ENCODE measurements at places on chromosomes 1 and 21. TPM values are rescaled to one million over a fixed set of nuclear protein-coding genes. Genes with fewer than 3 reads are reported as not detected.
A peak's percentile ranks its signal among the peaks of the same experiment; 100 is the strongest.

REG4 gene
- not detected for total RNA-seq

KHDRBS1 gene
- total RNA-seq, result 58.2 TPM

MATN1 gene
- total RNA-seq, result not detected

DNA sequence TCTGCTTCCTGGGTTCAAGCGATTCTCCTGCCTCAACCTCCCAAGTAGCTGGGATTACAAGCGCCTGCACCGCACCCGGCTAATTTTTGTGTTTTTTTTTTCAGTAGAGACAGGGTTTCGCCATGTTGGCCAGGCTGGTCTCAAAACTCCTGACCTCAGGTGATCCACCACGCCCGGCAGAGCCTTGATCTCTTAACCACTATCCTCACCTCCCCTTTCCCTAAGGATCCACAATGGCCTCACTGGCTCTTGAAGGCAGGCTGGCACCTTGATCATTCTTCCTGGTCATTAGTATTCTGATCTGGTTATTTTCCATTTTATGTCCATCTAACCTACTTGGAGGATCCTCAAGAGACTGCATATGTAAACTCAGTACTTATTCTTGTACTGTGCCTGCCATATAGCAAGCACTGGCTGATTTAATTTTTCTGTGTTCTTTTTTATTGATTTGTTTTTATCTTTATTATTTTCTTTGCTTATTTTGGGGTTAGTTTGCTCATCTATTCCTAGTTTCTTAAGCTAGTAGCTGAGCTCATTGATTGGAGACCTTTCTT is 6.3 kb downstream of the RCC1 start:
- H3K4me3 ChIP-seq, result no peak overlapping the region
- peaks cover 76% of the 10 kb centered on the region for H3K36me3 ChIP-seq
- no peaks in the 10 kb centered on the region for H3K27me3 ChIP-seq
- DNase-seq, result no peak

GRCh38 chr1:27598902-27599528 is 4.9 kb downstream of the AHDC1 start:
- H3K4me1 ChIP-seq, result peaks cover 98% of the 10 kb centered on the region
- no peaks in the 10 kb centered on the region for H3K36me3 ChIP-seq

DNA sequence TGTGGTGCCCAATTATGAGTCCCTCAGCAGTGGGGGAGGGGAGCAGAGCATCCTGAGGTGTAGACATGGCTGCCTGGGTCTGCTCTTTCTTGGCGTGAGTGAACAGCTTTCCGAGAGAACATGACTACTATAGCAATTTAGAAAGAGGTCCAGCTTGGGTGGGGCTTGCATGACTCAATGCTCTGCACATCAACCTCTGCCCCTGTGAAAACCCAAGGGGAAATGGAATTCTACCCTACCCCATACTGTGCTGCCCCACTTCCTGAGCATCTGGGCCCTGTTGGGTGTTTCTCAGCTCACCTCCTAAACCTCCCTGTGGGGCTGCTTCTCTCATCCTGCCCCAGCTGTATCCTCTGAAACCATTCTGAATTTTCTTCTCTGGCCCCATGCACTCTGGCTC is 8.2 kb upstream of the AZIN2 start:
- no peak overlapping the region for H3K27ac ChIP-seq
- H3K4me1 ChIP-seq, result no peaks in the 10 kb centered on the region
- no peaks in the 10 kb centered on the region for H3K36me3 ChIP-seq
- no peak overlapping the region for H3K4me3 ChIP-seq

- H3K27ac ChIP-seq, result peak overlapping the region; percentile 83
- H3K27me3 ChIP-seq, result no peaks in the 10 kb centered on the region
- H3K4me1 ChIP-seq, result peaks cover 20% of the 10 kb centered on the region
- peak; percentile 26 for DNase-seq
- H3K4me3 ChIP-seq, result peak overlapping the region; percentile 77
- no peaks in the 10 kb centered on the region for H3K36me3 ChIP-seq
These were observed 630 bp downstream of the ACP6 start for GRCh38 chr1:147669469-147670318.

- peak within 1 kb of the TSS; percentile 99 for H3K27ac ChIP-seq
- H3K4me1 ChIP-seq, result peaks cover 52% of the 10 kb centered on the region
- H3K36me3 ChIP-seq, result peaks cover 14% of the 10 kb centered on the region
- peak within 1 kb of the TSS; percentile 81 for H3K4me3 ChIP-seq
- peak; percentile 94 for DNase-seq
These were observed at the start of gene RNF187 for GRCh38 chr1:228487336-228488124. Gene RNF187 (plus strand): TSS chr1:228487382.

GRCh38 chr1:232484856-232485255 is 145.1 kb downstream of the SIPA1L2 start:
- H3K36me3 ChIP-seq, result peaks cover 19% of the 10 kb centered on the region
- H3K4me1 ChIP-seq, result peaks cover 40% of the 10 kb centered on the region
- no peak for DNase-seq
- H3K27me3 ChIP-seq, result no peaks in the 10 kb centered on the region
- no peak overlapping the region for H3K4me3 ChIP-seq

DNA sequence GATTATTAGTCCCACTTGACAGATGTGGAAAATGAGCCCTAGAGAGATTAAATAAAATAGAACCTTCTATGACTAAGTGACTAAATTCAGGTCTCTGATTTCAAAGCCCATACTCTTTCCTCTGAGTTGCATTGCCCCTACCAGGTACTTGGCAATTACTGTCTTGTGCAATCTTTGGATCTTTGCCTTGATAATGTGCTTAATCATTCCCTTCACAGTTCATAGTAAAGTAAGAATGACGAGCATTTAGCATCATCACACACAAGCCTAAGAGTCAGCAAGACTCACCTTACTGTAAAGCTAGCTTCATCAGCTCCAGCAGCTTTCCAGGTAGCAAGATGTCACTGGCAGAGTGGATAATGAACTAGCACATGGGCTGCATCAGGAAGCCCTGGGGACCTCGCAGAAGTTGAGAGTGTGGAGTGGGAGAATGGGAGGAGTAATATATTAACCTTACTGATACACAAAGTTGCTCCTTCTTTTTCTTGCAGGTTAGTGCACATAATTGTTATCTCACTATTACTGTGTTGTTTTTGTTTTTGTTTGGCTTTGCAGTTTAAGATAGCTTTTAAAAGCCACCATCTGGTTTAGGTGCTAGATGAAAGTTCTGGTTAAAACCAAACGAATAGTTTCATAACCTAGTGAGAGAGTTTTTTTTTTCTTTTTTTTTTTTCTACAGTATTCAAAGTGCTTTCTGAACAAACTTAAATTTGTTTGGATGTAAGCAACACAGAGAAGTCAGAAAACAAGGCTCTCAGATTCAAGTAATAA is 71.8 kb downstream of the PBX1 start:
- peak overlapping the region; percentile 62 for H3K27ac ChIP-seq
- H3K36me3 ChIP-seq, result peaks cover 14% of the 10 kb centered on the region
- no peaks in the 10 kb centered on the region for H3K27me3 ChIP-seq
- peaks cover 60% of the 10 kb centered on the region for H3K4me1 ChIP-seq

DNA sequence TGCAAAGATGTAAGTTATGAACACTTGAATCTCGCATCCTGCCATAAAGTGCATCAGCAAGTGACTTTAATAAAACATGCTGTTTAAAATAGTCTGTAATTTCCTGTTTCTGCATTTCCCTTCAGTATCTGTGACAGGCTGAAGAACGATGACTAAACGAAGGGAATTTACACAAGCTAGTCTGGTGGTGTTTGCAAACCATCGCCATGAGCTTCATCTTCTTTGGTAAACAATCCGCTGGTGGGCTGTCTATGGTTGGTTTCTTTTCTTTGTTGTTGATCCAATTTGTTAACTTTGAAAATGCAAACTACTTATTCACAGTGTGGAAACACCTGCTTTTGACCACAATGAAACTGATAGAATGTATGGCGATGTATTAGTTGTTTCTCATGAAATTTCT is 13.9 kb downstream of the SERTAD4 start:
- H3K4me3 ChIP-seq, result no peak overlapping the region
- no peaks in the 10 kb centered on the region for H3K36me3 ChIP-seq
- peaks cover under 1% of the 10 kb centered on the region for H3K27me3 ChIP-seq
- no peak for DNase-seq
- H3K4me1 ChIP-seq, result peaks cover 9% of the 10 kb centered on the region
- H3K27ac ChIP-seq, result no peak overlapping the region

GRCh38 chr1:151370211-151370911 is 2.1 kb downstream of the SELENBP1 start:
- no peaks in the 10 kb centered on the region for H3K27me3 ChIP-seq
- H3K4me1 ChIP-seq, result peaks cover 64% of the 10 kb centered on the region
- peaks cover 24% of the 10 kb centered on the region for H3K36me3 ChIP-seq
- DNase-seq, result peak; percentile 68
- peak overlapping the region; percentile 69 for H3K4me3 ChIP-seq

DNA sequence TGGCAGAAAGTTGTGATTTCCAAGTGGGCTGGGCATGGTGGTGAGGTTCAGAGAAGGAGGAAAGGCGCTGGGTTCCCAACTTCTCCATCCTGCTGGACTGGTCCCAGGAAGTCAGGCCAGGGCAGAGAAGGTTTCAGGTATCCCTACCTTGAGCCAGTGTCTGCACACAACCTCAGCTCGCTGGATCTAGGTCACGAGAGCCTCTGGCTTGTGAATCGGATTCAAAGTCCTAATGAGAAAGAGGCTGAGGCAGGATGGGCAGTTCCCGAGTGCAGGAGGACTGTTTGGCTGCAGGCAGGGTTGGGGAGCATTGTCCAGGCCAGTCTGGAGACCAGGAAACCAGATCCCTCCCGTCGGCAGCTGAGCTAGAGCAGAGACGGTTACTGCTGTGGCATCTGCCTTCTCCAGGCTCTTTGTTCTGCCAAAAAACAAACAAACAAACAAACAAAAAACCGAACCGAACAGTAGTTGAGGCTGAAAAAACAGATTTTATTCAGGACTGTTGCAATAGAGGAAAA is 19.5 kb upstream of the IGSF21 start:
- no peak overlapping the region for H3K4me3 ChIP-seq
- H3K36me3 ChIP-seq, result no peaks in the 10 kb centered on the region
- H3K27ac ChIP-seq, result no peak overlapping the region
- no peak for DNase-seq
- H3K4me1 ChIP-seq, result no peaks in the 10 kb centered on the region
- H3K27me3 ChIP-seq, result peaks cover 98% of the 10 kb centered on the region

DNA sequence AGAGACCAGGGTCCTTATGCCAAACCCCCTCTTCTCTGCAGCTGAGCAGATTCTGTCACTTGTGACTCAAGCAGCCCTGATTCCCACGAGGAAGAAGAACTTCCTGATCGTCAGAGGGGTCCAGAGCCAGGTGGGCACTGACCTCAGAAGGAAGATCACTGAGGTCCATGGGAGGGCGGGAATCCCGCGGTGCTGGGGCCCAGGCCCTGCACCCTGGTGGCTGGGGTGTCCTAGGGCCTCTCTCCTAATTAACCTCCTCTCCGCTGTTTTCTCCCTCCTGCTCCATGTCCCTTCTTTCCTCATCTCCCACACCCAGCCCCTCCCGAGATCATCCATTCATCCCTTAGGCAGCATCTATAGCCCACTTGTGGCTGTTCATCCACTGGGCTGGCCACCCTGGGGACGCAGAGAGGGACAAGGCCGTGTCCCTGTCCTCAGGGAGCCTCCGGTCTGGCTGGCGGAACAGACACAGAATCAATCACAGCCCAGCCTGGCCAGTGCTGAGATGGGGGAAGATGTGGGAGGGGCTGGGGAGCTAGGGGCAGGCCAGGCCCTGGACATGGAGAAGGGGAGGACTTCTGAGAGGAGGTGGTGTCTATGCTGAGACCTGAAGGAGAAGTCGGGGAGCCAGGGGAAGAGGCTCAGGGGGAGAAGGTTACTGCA is 638.3 kb downstream of the MATN1 start:
- H3K27ac ChIP-seq, result no peak overlapping the region

DNA sequence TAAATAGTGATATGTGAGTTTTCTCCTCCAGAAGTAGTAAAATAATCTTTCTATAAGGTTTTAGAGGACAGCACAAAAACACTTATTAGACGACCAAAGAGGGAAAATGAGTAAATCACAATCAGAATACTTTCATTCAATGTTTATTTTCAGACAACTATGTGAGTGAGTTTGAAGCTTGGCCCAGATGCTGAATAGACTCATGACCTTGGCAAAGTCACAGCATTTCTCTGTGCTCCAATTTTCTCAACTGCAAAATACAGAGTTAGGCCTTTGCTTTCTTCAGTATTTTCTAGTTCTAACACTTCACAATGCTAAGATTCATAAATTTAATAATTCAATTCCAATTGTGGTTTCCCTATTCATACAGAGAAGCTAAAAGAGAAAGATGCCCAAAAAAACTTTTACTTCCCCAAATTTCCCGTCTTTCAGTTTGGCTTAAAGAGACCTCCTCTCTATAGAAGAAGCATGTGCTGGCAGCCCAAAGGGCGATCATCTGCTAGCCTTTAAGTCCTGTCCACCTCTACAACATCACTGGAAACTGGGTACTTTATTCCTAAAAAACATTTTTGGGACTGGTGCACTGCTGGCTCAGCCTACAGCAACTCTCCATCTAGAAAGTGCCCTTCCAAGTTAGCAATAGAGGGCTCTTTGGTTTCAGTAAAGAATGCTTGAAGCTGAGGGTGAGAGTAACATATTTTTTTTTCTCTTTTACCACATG is 116.8 kb upstream of the GORAB start:
- no peak for DNase-seq
- no peaks in the 10 kb centered on the region for H3K27me3 ChIP-seq
- H3K4me3 ChIP-seq, result no peak overlapping the region
- H3K4me1 ChIP-seq, result peaks cover 32% of the 10 kb centered on the region

Measured in left ventricle myocardium inferior (tissue), 1 donor.